Esophagus muscularis mucosa (tissue), 4 donors: ENCODE measurements at places on chromosomes 12 and 14. TPM values are rescaled to one million over a fixed set of nuclear protein-coding genes. Genes with fewer than 3 reads are reported as not detected.

DNA sequence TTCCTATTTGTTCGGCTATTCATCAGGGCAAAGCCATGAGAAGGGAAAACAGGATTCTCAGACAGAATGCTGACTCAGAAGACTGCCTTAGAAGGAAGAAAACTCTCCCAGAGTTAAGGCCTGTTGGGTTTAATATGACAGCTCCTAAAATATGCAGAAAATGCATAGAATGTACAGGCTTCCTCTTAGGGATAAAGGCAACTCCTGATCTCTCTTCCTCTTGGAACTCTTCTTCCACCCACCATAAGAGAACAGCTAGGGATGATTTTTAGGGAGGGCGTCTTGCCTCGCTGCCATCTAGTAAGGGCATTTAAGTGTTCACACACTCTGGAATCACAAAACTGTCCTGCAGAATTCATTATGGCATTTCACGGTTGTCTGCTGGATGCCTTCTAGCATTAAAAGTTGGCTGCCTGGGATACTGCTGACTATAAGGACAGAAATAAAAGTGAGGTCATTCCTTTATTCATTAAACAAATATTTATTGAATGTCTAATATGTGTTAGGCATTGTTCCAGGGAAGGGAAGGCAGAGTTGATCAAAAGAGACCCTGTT, 73.7 kb downstream of the DCAF5 start:
- no peak for DNase-seq

PPP4R4 gene
- 0.34 TPM for total RNA-seq

DNA sequence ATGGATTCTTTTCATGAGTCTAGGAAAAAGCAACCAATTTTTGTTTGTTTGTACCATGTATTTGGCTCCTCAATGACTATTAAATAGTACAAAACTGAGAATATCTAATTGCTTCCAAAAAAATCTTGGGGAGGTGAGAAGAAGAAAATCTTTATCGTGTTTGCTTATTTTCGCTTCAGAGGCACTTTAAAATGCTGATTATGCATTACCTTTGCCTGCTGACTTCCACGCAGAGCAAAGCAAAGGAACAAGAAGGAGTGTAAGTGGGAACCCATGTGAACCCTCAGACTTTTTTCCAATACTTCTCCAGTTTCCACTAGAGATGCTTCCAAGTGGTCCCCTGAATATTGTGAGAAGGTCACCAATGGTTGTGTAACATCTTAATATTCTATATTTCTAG, 43.2 kb upstream of the STRN3 start:
- DNase-seq: no peak

PLA2G1B gene
- total RNA-seq: not detected

- no peak for DNase-seq
Measured at GRCh38 chr12:88579601-88580050, 645 bp downstream of the KITLG start.

GPHN gene
- total RNA-seq: 21.1 TPM

EML5 gene
- 3.7 TPM for total RNA-seq

DNA sequence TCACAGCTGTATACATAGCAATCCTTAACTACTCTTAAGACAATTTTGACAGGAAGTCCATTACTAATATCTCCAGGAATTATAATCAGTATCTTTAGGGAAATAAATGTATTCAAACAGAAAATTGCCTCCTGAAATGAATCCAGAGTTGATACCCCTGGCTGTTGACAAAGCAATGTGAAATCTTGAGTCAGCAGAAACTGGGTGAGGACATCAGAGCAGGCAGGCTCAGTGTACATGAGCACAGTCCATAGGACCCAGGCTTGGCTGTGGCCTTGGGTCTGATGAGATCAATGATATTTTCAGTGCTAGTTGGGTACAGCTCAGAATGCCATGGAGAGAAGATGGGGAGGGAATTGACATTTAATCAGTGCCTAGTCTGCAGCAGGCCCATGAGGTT, 151.3 kb downstream of the SLC15A4 start:
- DNase-seq: no peak

TTC9 gene
- total RNA-seq: 0.99 TPM

GRCh38 chr14:106209755-106210154, 683.4 kb downstream of the TMEM121 start:
- peak; percentile 83 for DNase-seq

GRCh38 chr14:55904086-55904485, 214.1 kb upstream of the PELI2 start:
- no peak for DNase-seq

- DNase-seq: no peak
Measured at GRCh38 chr14:66395300-66395699, 90.9 kb upstream of the CCDC196 start.

RIMKLB gene
- total RNA-seq: 34.5 TPM

- no peak for DNase-seq
Measured at GRCh38 chr14:64107438-64107837, 186.7 kb downstream of the ESR2 start.

DNA sequence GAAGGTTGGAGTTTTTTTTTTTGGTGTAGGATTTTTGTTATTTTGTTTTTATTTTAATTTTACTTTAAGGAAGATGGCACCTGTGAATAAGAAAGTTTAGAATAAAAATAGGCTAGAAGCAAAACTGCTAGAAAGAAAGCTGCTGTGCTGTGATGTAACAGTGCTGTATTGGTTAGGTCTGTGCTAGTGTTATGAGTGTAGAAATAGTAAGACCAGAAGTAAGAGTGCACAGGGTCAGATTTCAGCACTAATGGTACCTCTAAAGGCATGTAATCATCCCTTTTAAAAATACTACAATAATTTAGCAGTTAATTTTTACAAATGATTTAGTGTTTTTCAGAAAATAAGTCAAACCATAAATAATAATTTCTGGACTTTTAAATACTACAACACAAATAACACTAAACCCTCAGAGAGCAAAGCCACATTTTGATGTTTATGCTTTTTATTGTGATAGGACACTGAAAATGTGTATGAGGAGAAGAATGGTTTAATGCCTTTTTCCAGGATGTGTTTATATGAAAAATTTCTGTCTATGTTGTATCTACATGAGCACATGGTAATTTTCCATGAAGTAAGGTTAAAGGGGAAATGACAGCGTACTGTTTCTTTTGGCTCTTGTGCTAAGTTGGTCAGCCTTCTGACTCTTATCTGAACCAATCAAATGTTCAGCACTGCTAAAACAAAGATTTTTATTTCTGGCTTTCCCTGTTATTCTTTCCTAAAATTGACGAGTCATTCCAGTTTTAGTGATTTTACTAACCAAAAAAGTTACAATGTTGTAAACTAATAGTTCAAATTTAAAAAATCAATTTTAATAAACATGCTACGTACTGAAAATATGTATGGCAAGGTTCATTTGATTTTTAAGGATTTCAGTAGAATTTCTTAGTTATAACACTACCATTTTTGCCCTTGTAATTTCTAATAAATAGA, 96.1 kb downstream of the PPHLN1 start:
- DNase-seq: no peak

GRCh38 chr14:65440230-65440629, 27.7 kb downstream of the FUT8 start:
- DNase-seq: no peak

GRCh38 chr12:110365489-110366320, 37.8 kb downstream of the ANAPC7 start:
- no peak for DNase-seq

EXOC3L4 gene
- total RNA-seq: 1.3 TPM

- DNase-seq: peak; percentile 12
Measured at GRCh38 chr12:68861890-68862289, 53.9 kb downstream of the MDM2 start.

ACSM4 gene
- not detected for total RNA-seq

- no peak for DNase-seq
Measured at GRCh38 chr14:51242545-51243490, 2.8 kb downstream of the TMX1 start.

DNA sequence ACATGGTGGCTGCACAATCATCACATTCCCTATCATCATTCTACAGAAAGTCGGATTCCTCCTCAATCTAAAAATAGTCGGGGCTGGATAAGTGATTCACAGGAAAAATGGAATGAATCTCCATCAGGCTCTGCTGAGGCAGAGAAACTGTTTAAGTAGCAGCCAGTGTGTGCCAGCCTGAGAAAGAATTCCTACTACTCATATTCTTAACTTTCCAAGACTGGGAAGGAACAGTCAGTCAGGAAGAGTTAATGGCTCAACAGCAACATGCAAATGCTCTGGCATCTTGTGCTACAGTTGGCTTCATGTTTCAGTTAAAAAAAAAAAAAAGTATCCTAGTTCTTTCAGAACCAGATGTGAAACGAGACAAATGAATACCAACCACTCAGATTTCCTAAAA, 187.0 kb downstream of the GRIP1 start:
- DNase-seq: no peak

- no peak for DNase-seq
Measured at GRCh38 chr12:80178846-80179245, 79.5 kb downstream of the OTOGL start.

- DNase-seq: peak; percentile 95
Measured at GRCh38 chr12:16349131-16349460, 1.7 kb downstream of the MGST1 start.

DNA sequence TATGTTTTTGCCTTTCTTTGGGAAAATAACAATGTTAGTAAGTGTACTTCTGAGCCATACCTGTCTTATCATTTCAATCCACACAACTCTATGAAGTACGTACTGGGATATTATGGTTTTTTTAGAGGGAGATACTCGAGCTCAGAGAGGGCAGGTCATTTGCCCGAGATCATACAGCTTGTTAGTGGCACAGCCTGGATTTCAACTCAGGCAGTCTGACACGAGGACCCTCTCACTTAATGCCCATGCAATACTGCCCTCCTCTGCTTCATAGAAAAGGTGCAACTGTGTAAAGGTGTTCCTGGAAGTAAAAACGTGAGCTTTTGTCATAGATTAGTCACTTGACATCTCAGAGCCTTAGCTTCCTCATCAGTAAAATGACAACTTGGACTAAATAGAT, 128.0 kb downstream of the NDUFA12 start:
- peak; percentile 50 for DNase-seq

FGD6 gene
- 48.6 TPM for total RNA-seq

GRCh38 chr12:53551889-53552291, 44.6 kb upstream of the NPFF start:
- DNase-seq: no peak

DNA sequence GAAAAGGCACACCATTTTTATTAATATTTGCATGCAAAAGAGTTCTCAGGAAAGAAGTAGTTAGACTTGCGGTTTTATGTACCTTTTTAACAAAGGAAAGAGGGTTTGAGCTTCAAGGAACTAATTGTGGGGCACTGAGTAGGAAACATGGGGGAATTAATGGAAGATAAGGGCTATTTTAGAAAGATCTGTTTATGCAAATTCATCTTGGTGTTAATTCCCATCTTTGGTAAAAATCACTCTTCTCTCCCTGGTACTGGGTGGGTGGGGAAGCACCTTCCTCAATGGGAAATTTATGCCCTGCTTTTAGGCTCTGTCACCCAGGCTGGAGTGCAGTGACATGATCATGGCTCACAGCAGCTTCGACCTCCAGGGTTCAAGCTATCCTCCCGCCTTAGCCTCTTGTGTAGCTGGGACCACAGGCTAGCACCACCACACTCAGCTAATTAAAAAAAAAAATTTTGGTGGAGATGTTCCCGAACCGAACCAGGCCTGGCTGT, 30.1 kb upstream of the RESF1 start:
- DNase-seq: no peak

- no peak for DNase-seq
Measured at GRCh38 chr12:97716356-97716755, 253.8 kb downstream of the RMST start.

- no peak for DNase-seq
Measured at GRCh38 chr12:21073822-21074460, 57.1 kb upstream of the SLCO1B1 start.

NKX2-1 gene
- 0.45 TPM for total RNA-seq

GRCh38 chr14:98014851-98015615, 1217.9 kb downstream of the VRK1 start:
- no peak for DNase-seq

DNA sequence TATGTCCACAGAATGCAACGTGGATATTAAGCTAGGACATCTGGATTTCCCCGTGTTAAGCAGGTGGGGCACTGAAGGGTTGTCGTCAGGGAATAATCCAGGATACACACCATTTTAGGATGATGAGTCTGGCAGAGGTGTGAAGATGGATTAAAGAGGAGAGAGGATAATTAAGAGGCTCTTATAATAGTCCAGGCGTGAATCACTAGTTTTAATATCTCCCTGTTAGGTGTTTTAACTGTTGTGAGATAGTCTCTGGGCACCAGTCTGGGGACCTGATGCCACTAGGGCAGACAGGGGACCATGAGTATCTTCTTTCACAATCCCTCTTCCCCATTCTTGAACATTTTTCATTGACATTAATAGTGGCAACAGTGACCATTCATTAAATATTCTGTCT, 216.7 kb downstream of the TBX5 start:
- no peak for DNase-seq

- no peak for DNase-seq
Measured at GRCh38 chr14:33986804-33987203, 35.9 kb upstream of the EGLN3 start.

KRT3 gene
- not detected for total RNA-seq

ENO2 gene
- 49.7 TPM for total RNA-seq

DNA sequence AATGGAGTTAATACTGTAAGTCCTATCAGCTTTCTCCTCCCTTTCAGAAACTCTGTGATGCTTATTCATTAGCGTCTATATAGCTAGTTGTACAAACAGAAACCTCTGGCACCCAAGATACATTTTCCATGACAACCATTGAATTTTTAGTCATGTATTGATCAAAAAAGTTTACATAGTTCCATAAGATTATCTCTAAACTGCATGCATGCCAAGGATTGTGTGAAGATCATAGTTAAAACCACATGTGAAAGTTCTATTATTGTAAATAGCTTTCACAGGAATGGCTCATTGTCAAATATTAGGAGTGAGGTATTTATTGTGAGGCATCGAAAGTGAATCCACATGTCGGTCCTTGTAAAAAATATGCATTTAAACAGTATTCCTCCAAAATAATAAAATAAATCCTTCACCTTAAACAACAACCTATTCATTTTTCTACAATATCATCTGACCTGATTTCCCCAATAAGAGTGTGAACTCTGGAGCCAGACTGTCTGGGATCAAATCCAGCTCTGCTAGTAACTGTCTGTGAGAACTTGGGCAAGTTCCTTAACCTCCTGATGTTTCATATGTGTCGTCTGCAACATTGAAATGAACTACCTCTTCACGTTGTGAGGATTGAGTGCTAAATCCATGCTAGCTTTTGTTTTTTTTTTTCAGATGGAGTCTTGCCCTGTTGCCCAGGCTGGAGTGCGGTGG, 10.6 kb upstream of the CDKL1 start:
- no peak for DNase-seq

- DNase-seq: no peak
Measured at GRCh38 chr12:66065150-66065549, 65.4 kb downstream of the LLPH start.
